Natural killer cell (primary cell): ENCODE measurements at places on chromosomes 16 and 17. TPM values are rescaled to one million over a fixed set of nuclear protein-coding genes. Genes with fewer than 3 reads are reported as not detected.

GSE1 gene
- 277 TPM for total RNA-seq

EVPLL gene
- total RNA-seq = not detected

PRR15L gene
- total RNA-seq = not detected

DNA sequence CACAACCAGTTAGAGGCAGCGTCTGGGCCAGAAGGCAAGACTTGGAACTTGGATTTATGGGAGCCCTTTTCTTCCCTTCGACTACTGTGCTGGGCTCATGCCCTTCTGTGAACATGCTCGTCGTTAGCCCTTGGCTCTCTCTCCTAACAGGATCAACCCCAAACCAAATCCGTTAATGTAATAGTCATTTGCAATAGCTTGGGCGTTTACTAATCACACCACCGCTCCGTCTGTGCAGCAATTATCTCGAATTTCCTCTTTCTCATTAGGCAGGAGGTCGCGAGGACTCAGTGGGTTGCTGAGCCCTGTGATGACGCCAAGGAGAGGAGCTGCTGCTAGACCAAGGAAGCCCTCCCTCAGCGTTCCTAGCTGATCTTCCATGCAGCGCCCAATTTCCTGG, 114.7 kb downstream of the ENGASE start:
- H3K4me1 ChIP-seq = no peaks in the 10 kb centered on the region
- H3K36me3 ChIP-seq = no peaks in the 10 kb centered on the region
- H3K27ac ChIP-seq = no peak overlapping the region
- peaks cover 2% of the 10 kb centered on the region for H3K27me3 ChIP-seq

- H3K27ac ChIP-seq = peak overlapping the region; percentile 87
- peak overlapping the region; percentile 51 for H3K4me3 ChIP-seq
- H3K27me3 ChIP-seq = no peaks in the 10 kb centered on the region
- peaks cover 65% of the 10 kb centered on the region for H3K4me1 ChIP-seq
- DNase-seq = peak; percentile 79
- H3K36me3 ChIP-seq = no peaks in the 10 kb centered on the region
Observed at GRCh38 chr17:2398655-2399571, 1.9 kb downstream of the MNT start.

GRCh38 chr16:72983241-72983640, 64.7 kb downstream of the ZFHX3 start:
- H3K36me3 ChIP-seq = no peaks in the 10 kb centered on the region
- H3K4me1 ChIP-seq = peaks cover 3% of the 10 kb centered on the region
- no peak overlapping the region for H3K27ac ChIP-seq
- H3K27me3 ChIP-seq = no peaks in the 10 kb centered on the region
- H3K4me3 ChIP-seq = no peak overlapping the region
- no peak for DNase-seq

- H3K36me3 ChIP-seq = no peaks in the 10 kb centered on the region
- no peak overlapping the region for H3K27ac ChIP-seq
- peak; percentile 12 for DNase-seq
- peaks cover 31% of the 10 kb centered on the region for H3K27me3 ChIP-seq
- H3K4me1 ChIP-seq = peaks cover 21% of the 10 kb centered on the region
Observed at GRCh38 chr17:9021992-9022572, 772 bp downstream of the NTN1 start.

DNA sequence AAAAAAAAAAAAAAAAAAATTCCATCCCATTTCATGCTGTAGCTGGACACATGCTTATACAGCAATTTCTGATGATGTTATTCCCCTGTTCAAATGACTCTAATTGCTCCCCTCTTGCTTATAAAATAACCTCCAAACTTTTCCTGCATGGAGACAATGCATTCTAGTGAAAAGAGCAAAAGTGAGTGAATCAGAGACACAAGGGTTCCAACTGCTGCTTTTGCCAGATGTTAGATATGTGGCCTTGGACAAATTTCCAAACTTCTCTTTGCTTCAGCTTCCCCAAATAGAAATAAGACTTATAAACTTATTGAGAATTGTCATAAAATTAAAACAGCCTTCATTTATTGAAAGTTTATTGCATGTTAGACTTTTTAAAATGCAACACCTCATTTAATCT, 65.0 kb upstream of the AXIN2 start:
- no peaks in the 10 kb centered on the region for H3K36me3 ChIP-seq
- H3K4me3 ChIP-seq = no peak overlapping the region
- no peaks in the 10 kb centered on the region for H3K27me3 ChIP-seq
- no peaks in the 10 kb centered on the region for H3K4me1 ChIP-seq
- DNase-seq = no peak
- H3K27ac ChIP-seq = no peak overlapping the region

DNA sequence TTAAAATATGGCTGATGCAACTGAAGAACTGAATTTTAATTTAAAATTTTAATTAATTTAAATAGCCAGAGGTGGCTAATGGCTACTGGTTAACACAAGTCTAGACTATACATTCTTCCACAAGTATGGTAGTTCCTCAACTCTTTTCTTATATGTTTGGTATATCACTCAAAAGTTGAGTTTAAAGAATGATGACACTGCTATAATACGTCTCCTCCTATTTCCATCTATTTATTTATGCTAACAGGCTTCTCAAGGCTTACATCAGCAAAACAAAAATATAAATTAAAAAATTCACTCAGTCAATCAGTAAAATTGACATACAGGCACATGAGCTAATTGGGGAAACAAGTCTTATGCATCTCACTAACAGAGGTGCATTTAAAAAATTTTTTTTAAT, 227.9 kb upstream of the PMFBP1 start:
- no peaks in the 10 kb centered on the region for H3K4me1 ChIP-seq
- H3K27me3 ChIP-seq = no peaks in the 10 kb centered on the region
- DNase-seq = no peak
- H3K4me3 ChIP-seq = no peak overlapping the region

GRCh38 chr16:55734665-55735064, 78.9 kb downstream of the SLC6A2 start:
- H3K4me1 ChIP-seq = no peaks in the 10 kb centered on the region
- H3K27ac ChIP-seq = no peak overlapping the region
- DNase-seq = no peak
- H3K27me3 ChIP-seq = no peaks in the 10 kb centered on the region
- H3K4me3 ChIP-seq = no peak overlapping the region
- H3K36me3 ChIP-seq = no peaks in the 10 kb centered on the region

DNA sequence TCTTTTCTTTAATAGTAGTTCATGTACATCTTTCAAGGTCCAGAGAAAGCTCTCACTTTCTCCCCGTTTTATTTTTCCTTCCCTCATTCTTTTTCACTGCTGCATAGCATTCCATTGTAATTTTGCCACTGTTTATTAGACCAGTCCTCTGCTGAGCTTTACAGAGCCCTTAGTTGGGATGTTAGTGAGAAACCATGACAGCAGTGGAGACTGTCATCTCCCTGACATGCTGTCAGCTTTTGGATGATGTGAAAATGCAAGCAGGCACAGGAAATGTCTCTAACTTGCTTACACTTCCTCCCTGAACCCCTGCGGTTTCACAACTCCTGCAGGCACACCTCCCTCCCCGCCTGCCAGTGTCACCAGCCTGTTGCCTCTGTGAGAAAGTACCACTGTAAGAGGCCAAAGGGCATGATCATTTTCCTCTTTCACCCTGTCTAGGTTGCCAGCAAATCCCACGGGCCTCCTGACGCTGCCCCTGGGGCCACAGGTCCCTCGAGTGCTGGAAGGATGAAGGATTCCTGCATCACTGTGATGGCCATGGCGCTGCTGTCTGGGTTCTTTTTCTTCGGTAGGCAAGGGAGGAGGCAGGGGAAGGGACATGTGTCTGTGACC, at the start of gene ITGAL:
TSS of gene ITGAL (plus strand) at position 415 of the 615 bp plus-strand sequence. CDS start at position 511, 96 bp downstream.
- peak within 1 kb of the TSS; percentile 88 for H3K27ac ChIP-seq
- peak; percentile 93 for DNase-seq
- H3K27me3 ChIP-seq = no peaks in the 10 kb centered on the region
- H3K4me3 ChIP-seq = peak within 1 kb of the TSS; percentile 53

- no peaks in the 10 kb centered on the region for H3K4me1 ChIP-seq
- DNase-seq = no peak
- H3K36me3 ChIP-seq = no peaks in the 10 kb centered on the region
- H3K27me3 ChIP-seq = no peaks in the 10 kb centered on the region
Observed at GRCh38 chr17:69227541-69227940, 1.1 kb downstream of the ABCA10 start.

GRCh38 chr16:89090182-89090630, 3.4 kb upstream of the ACSF3 start:
- peaks cover 19% of the 10 kb centered on the region for H3K4me1 ChIP-seq
- H3K27me3 ChIP-seq = no peaks in the 10 kb centered on the region
- no peak overlapping the region for H3K4me3 ChIP-seq
- no peak for DNase-seq

- DNase-seq = no peak
- no peak overlapping the region for H3K4me3 ChIP-seq
- H3K27me3 ChIP-seq = no peaks in the 10 kb centered on the region
- peaks cover 23% of the 10 kb centered on the region for H3K36me3 ChIP-seq
- H3K27ac ChIP-seq = no peak overlapping the region
- no peaks in the 10 kb centered on the region for H3K4me1 ChIP-seq
Observed at GRCh38 chr16:70730944-70731343, 45.1 kb upstream of the MTSS2 start.

GRCh38 chr17:28407130-28407973, 1.3 kb upstream of the SLC46A1 start:
- peaks cover 4% of the 10 kb centered on the region for H3K27me3 ChIP-seq
- H3K4me3 ChIP-seq = no peak overlapping the region
- peaks cover 19% of the 10 kb centered on the region for H3K4me1 ChIP-seq
- no peak overlapping the region for H3K27ac ChIP-seq

DNA sequence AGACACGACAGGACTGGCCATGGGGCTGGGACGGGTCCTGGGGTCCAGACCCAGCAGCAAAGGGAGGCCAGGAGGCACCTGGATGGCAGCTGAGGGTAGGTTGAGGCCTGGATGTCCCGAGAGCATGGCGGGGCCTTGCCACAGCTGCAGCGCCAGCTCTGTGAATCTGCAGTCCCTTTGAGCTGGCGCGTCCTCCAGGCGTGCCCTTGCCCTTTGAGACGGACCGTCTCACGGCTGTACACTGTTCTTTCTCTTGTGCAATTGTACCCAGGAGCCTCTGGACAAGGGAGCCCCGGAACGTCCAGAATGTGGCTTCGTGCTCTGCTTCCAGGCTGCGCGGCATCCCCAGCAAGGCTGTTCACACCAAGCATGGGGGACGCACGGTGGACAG, 69.5 kb upstream of the CIBAR2 start:
- DNase-seq = no peak
- H3K27ac ChIP-seq = no peak overlapping the region
- no peak overlapping the region for H3K4me3 ChIP-seq
- no peaks in the 10 kb centered on the region for H3K4me1 ChIP-seq

DNA sequence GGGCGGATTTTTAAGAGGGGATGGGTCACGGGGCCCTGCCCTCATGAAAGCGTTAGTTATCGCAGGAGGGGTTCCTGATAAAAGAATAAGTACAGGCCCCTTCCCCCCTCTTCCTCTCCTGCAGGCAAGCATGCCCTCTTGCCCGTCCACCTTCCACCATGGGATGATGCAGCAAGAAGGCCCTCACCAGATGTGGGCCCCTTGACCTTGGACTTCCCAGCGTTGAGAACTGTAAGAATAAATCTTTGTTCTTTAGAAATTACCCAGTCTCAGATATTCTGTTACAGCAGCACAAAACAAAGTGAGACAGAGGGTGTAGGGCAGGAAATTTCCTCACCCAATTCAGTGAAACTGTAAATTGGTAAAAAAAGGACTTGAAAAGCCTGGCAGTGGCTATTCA, 27.8 kb upstream of the LCMT1 start:
- no peak overlapping the region for H3K4me3 ChIP-seq
- H3K27me3 ChIP-seq = no peaks in the 10 kb centered on the region
- H3K4me1 ChIP-seq = no peaks in the 10 kb centered on the region
- no peak for DNase-seq
- peaks cover 2% of the 10 kb centered on the region for H3K36me3 ChIP-seq

DNA sequence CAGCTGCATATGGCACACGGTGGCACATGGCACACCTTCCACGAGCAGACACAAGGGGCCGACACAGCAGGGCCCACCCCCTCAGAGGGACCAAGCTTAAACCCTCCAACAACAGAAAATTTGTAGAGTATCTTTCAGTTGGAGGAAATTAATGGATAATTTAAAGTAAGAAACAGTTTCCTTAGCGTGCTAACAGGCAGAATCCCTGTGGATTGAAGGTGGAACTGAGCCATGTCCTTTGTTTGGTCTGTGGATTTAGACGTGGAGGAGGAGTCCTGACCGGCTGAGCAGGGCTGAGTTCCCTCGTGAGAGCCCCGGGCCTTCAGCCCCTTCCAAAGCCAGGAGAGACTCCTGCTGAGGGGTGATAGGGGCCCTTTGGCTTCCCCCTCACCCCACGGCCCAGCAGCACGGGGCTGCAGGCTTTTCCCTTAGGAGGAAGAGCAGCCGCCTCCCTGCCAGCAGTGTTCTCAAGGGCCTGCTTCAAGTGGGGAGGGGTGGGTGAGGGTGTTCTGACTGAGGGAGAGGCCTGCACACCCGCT, 1.4 kb upstream of the CYB561 start:
- peak overlapping the region; percentile 50 for H3K4me3 ChIP-seq
- DNase-seq = no peak
- H3K36me3 ChIP-seq = no peaks in the 10 kb centered on the region
- peaks cover 33% of the 10 kb centered on the region for H3K4me1 ChIP-seq
- no peaks in the 10 kb centered on the region for H3K27me3 ChIP-seq

GRCh38 chr17:40190197-40191021, 13.1 kb downstream of the RAPGEFL1 start:
- peak; percentile 25 for DNase-seq
- H3K36me3 ChIP-seq = no peaks in the 10 kb centered on the region

- no peaks in the 10 kb centered on the region for H3K27me3 ChIP-seq
- no peak overlapping the region for H3K4me3 ChIP-seq
- peaks cover 31% of the 10 kb centered on the region for H3K4me1 ChIP-seq
- no peak for DNase-seq
- no peaks in the 10 kb centered on the region for H3K36me3 ChIP-seq
Observed at GRCh38 chr17:34365340-34365739, 2.3 kb upstream of the CCL1 start.

- no peak overlapping the region for H3K4me3 ChIP-seq
- no peaks in the 10 kb centered on the region for H3K4me1 ChIP-seq
- H3K27me3 ChIP-seq = no peaks in the 10 kb centered on the region
Observed at GRCh38 chr17:62098623-62099231, 33.6 kb upstream of the MED13 start.

- DNase-seq = no peak
- no peak overlapping the region for H3K27ac ChIP-seq
- H3K4me3 ChIP-seq = no peak overlapping the region
Observed at GRCh38 chr16:30357715-30358576, 2.8 kb upstream of the CD2BP2 start.

- H3K4me1 ChIP-seq = no peaks in the 10 kb centered on the region
- no peaks in the 10 kb centered on the region for H3K27me3 ChIP-seq
- H3K36me3 ChIP-seq = no peaks in the 10 kb centered on the region
Observed at GRCh38 chr16:54398986-54399385, 112.4 kb upstream of the IRX3 start.

DNA sequence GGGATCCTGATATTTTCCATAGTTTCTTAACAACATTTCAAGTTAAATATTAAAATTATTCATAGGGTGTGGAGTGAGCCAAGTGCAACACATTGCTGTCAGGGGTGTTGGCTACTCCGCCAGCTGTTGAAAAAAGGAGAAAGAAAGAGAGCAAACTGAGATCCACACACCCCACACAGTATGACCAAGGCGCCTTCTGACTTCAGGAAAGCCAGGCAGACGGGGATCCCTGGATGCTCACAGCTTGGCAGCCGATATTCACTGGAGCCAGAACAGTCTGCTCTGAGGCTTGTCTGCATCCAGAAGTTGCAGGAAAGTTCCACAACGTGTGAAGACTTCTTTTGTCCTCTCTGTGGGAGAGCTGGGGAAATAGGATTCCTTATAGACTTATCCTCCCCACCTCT, 9.3 kb downstream of the CHD9NB start:
- H3K27me3 ChIP-seq = no peaks in the 10 kb centered on the region
- DNase-seq = no peak
- no peaks in the 10 kb centered on the region for H3K4me1 ChIP-seq
- H3K36me3 ChIP-seq = no peaks in the 10 kb centered on the region
- H3K27ac ChIP-seq = no peak overlapping the region

- no peaks in the 10 kb centered on the region for H3K27me3 ChIP-seq
- no peak for DNase-seq
- H3K36me3 ChIP-seq = no peaks in the 10 kb centered on the region
- no peak overlapping the region for H3K4me3 ChIP-seq
Observed at GRCh38 chr17:65750631-65751115, 189.2 kb upstream of the AXIN2 start.
